ENCODE measurements at places on chromosomes 7 and 10.

DNA sequence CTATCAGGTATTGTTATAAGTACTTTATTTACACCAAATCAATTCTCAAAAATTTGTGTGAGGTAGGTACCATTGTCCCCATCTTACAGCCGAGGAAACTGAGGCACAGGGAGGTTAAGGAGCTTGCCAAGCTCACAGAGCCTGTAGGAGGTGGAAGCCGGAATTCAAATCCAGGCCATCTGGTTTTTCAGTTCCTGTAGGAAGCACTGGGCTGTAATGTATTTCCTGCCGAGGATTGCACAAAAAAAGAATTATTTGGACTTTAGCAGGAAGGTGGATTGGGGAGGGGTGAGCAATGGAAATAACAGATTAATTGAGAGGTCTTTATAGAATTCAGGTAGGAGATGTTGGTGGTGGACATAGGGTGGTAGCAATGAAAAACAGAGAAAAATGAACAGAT is 315.3 kb upstream of the AUTS2 start:
- DNase-seq = no peak

GRCh38 chr10:49508654-49509053 is 30.3 kb downstream of the ERCC6 start:
- DNase-seq = no peak

DNA sequence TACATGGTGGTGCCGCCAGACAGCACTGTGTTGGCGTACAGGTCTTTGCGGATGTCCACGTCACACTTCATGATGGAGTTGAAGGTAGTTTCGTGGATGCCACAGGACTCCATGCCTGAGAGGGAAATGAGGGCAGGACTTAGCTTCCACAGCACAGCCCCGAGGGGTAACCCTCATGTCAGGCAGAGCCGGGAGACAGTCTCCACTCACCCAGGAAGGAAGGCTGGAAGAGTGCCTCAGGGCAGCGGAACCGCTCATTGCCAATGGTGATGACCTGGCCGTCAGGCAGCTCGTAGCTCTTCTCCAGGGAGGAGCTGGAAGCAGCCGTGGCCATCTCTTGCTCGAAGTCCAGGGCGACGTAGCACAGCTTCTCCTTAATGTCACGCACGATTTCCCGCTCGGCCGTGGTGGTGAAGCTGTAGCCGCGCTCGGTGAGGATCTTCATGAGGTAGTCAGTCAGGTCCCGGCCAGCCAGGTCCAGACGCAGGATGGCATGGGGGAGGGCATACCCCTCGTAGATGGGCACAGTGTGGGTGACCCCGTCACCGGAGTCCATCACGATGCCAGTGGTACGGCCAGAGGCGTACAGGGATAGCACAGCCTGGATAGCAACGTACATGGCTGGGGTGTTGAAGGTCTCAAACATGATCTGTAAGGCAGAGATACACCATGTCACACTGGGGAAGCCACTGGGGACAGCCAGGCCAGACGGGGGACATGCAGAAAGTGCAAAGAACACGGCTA is 104.6 kb upstream of the TNRC18 start:
- no peak for DNase-seq

DNA sequence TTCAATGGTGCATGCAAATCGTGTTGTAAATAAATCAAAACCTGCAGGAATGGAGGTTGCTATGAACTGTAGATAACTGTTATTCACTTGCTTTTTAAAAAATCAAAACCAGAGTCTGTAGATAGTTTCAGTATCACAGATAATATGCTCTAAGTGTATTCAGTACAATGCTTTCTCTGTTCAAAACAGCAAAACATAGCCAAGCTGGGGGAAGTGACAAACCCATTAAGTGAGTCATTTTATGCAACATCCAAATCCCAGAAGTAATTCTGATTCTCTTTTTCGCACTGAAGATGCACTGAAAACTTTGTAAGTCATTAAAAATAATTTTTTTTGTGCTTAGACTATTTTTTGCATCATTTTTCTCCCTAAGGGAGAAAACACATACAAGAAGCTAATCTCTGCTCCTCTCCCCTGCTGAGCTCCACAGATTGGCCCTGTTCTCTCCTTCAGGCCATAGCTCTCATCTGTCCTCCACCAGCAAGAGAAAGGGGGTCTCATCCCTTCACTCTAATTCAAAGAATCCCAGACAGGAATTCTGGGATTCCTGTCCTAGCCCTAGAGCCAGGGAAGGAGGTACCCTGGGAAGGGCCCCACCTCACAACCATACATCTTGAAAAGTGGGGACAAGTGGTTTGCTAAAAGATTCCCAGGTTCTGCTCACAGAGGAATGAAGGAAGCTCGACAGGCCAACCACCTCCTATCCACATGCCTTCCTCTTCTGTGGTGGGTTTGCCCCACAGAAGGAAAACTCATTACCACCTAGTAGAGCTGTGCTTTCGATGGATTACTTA is 4.9 kb downstream of the PRTFDC1 start:
- no peak for DNase-seq

DNA sequence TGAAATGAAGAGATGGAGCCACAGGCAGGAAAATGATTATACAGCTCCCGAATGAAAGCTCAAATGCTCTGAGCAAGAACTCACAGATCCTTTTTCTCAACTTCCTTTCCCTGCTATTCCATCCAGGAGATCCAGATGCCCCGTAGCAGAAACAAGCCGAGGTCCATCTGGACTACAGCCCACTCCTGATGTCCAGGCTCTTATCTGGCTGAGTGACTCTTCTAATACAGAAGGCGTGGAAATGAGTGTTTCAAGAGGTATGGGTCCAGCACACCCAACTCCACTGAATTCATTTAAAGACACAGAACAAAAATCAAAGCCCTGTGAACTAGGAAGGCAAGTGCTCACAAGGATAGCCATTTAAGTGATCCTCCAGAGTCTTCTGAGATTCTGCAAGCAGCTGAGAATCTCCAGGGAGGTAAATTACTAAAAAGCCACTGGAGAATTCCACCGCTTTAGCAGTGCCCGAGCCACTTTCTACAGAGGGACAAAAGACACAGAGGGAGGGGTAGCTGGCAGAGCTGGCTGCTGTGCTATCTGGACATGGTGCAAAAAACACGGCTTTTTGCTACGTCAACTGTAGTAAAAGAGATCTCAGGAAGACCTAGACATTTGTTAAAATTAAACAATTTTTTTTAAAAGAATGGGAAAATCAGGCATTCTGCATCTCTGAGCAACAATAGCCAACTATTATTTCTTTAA is 24.5 kb downstream of the FAM171A1 start:
- no peak for DNase-seq

All from omental fat pad (tissue), 4 donors.